ENCODE measurements at places on chromosomes 5 and 9. TPM values are rescaled to one million over a fixed set of nuclear protein-coding genes. Genes with fewer than 3 reads are reported as not detected.

STKLD1 gene
- 4.4 TPM for polyA plus RNA-seq

PDE6A gene
- 0.25 TPM for polyA plus RNA-seq

CARTPT gene
- polyA plus RNA-seq, result not detected

GPX3 gene
- polyA plus RNA-seq, result 1,238 TPM

SCGB3A2 gene
- polyA plus RNA-seq, result 0.73 TPM

DYNC2I2 gene
- polyA plus RNA-seq, result 55.2 TPM

BARHL1 gene
- polyA plus RNA-seq, result not detected

NMUR2 gene
- 0.15 TPM for polyA plus RNA-seq

EFNA5 gene
- polyA plus RNA-seq, result 29.1 TPM

SV2C gene
- polyA plus RNA-seq, result 0.08 TPM

TMEM215 gene
- polyA plus RNA-seq, result 0.12 TPM

ZFP62 gene
- polyA plus RNA-seq, result 74.6 TPM

NTNG2 gene
- 0.18 TPM for polyA plus RNA-seq

ANKRD31 gene
- 0.86 TPM for polyA plus RNA-seq

EIF4E1B gene
- not detected for polyA plus RNA-seq

PCSK5 gene
- polyA plus RNA-seq, result 18.0 TPM

PRR16 gene
- 1.7 TPM for polyA plus RNA-seq

GNA14 gene
- 16.6 TPM for polyA plus RNA-seq

RPS14 gene
- 1,953 TPM for polyA plus RNA-seq

SLC36A2 gene
- polyA plus RNA-seq, result 21.0 TPM

IFNB1 gene
- polyA plus RNA-seq, result not detected

NFIL3 gene
- polyA plus RNA-seq, result 32.8 TPM

FOXD4 gene
- polyA plus RNA-seq, result 0.62 TPM

SCAMP1 gene
- polyA plus RNA-seq, result 57.2 TPM

PCDHAC1 gene
- polyA plus RNA-seq, result 0.13 TPM

IGFBPL1 gene
- 1.9 TPM for polyA plus RNA-seq

CDH12 gene
- polyA plus RNA-seq, result 7.5 TPM

SLC6A19 gene
- polyA plus RNA-seq, result 67.4 TPM

SHISAL2B gene
- 0.27 TPM for polyA plus RNA-seq

Measured in left kidney (tissue), 8 donors.